Right cardiac atrium (tissue), 5 donors: ENCODE measurements at places on chromosomes 16 and 17. TPM values are rescaled to one million over a fixed set of nuclear protein-coding genes. Genes with fewer than 3 reads are reported as not detected.

- DNase-seq = no peak
These were observed 506.8 kb upstream of the SALL1 start for GRCh38 chr16:51657848-51658247.

- DNase-seq = no peak
These were observed 11.2 kb downstream of the CD300LB start for GRCh38 chr17:74520016-74520434.

DNA sequence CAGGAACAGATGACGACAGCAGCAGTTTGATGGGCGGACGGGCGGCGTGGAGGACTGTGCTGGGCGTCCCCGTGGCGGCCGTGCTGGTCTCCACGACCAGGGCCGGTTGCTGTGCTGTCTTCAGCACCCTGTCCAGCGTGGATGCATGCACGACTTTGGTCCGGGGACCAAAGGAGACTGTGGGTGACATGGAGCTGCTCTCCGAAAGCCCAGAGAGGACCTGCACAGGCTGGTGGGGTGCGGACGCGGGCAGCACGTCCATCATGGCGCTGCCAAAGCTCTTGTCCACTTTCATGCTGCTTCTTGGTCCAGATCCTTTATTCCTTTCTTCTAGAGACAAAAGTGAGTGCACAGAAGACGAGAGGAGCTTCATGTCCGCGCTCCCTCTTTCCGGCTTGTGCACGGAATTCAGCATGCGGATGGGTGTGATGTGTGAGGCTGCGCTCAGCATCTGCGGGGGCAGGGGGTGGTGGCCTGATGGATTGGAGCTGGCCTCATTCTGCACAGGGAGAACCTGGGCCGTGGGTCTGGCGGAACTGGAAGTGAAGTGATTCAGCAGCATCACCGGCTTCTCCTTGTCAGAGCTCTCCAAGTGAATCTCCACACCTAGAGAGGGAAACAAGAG is 20.3 kb downstream of the MAP1LC3B start:
- DNase-seq = no peak

GRCh38 chr17:69557339-69557738 is 142.8 kb downstream of the MAP2K6 start:
- no peak for DNase-seq

DNA sequence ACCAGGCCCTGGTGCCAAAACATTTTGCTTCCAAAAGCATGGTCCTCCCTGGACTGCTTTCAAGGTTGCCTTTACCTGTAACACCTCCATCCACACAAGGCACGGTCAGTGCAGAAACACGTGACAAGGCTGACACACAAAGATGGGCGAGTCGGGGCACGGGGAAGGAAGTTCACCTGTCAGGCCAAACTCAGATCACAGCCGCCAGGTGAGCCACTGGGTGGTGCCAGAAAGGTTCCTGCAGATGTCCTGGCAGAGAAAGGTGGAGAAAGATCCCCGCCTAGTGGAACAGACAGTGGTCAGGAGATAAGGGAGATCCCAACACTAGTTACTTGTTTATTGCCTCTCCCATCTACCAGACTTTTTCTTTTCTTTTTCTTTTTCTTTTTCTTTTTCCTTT is 155.3 kb downstream of the AIPL1 start:
- DNase-seq = no peak

DNA sequence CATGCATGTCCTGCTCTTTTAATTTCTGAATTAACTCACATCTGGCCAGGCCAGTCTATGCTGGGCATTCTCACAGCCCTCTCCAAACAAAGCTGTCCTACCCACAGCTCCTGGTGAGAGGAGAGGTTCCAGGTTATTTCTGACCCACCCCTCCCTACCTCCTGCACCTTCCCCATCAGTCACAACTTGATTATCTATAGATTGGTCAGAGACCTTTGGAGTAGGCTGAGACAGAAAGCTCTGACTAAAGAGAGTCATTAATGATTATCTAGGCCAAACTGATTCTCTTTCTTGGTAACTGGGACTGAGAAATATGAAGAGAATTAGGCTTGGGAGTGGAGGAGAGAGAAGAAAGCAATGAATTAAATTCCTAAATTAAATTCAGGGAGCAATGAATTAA is 1.4 kb upstream of the KRT222 start:
- no peak for DNase-seq

- no peak for DNase-seq
These were observed 7.2 kb upstream of the PDK2 start for GRCh38 chr17:50087912-50088405.

DNA sequence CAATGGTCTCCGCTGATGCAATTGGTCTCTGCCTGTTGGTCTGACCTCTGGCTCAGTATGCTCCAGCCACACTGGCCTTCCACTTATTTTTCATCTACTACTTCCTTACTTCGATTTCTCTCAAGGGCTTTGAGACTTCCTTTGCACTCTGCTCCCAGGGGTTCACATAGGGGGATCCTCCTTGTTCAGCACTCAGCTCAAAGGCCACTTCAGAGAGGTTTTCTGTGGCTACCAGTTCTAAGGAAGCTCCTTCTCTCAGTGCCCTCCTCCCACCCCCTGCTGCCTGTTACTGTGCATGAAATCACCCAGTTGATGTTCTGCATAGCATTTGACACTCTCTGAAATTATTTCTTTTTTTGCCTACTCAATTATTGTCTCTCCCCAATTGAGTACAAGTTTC is 476.4 kb downstream of the HS3ST3B1 start:
- no peak for DNase-seq

DNA sequence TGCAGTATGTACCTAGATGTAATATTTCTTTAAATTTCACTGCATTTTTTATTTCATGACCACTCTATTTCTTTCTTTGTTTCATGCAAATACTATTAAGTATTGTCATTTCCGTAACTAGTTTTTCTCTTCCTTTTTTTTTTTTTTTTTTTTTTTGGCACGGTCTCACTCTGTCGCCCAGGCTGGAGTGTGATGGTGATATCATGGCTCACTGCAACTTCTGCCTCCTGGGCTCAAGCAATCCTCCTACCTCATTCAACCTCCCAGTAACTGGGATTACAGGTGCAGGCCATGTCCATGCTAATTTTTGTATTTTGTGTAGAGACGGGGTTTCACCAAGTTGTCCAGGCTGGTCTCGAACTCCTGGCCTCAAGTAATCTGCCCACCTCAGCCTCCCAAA is 70.7 kb downstream of the TMEM114 start:
- no peak for DNase-seq

- DNase-seq = no peak
These were observed 1.2 kb downstream of the LCAT start for GRCh38 chr16:67942510-67943255.

- DNase-seq = no peak
These were observed 19.7 kb downstream of the BAHCC1 start for GRCh38 chr17:81414756-81415516.

DNA sequence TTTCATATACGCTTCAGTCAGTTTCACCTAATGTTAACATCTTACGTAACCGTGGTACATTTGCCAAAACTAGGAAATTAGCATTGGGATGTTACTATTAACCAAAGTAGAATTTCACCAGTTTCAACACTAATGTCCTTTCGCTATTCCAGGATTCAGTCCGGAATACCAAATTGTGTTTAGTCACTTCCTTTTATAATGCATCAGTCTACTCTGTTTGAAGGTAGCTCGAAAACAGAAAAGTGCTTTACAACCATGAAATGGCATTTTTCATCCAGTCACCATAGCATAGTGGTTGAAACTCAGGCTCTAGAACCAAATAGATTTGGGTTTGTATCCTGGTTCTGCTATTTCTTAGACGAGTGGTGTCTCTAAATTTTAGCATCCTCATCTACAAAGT is 29.4 kb downstream of the AP2B1 start:
- no peak for DNase-seq

DNA sequence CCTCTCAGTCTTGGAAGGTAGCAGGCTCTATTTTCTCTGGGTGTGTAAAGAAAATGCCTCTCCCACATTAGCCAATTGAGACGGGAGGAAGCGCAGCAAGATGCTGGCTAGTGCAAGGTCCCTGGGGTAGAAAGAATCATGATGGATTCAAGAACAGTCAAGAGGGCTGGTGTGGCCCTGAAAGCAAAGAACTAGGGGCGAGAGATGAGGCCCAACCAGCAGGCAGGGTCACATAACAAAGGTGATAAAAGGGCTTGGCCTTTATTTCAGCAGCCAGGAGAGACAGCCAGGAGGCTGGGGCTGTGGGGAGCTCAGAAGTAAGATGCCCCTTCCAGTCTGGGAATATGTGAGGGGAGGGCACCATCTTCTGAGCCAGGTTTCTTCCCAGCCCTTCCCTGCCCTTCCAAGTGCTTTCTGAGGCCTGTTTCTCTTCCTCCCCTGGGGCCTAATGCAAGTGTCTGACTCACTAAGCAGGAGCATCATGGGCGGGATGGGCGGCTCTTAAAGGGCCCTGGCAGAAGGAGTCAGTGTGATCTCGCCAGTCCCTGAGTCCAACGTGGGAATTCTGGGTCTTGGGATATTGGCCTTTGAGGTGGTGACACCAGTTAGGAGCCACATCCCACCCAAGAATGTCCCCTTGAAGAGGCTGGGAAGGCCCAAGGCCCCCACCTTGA is 3.9 kb upstream of the NLRC5 start:
- DNase-seq = peak; percentile 82

GRCh38 chr17:43576563-43577229 is 30.6 kb upstream of the ETV4 start:
- DNase-seq = peak; percentile 85

GRCh38 chr17:44931376-44931775 is 16.1 kb upstream of the GFAP start:
- DNase-seq = no peak

DNA sequence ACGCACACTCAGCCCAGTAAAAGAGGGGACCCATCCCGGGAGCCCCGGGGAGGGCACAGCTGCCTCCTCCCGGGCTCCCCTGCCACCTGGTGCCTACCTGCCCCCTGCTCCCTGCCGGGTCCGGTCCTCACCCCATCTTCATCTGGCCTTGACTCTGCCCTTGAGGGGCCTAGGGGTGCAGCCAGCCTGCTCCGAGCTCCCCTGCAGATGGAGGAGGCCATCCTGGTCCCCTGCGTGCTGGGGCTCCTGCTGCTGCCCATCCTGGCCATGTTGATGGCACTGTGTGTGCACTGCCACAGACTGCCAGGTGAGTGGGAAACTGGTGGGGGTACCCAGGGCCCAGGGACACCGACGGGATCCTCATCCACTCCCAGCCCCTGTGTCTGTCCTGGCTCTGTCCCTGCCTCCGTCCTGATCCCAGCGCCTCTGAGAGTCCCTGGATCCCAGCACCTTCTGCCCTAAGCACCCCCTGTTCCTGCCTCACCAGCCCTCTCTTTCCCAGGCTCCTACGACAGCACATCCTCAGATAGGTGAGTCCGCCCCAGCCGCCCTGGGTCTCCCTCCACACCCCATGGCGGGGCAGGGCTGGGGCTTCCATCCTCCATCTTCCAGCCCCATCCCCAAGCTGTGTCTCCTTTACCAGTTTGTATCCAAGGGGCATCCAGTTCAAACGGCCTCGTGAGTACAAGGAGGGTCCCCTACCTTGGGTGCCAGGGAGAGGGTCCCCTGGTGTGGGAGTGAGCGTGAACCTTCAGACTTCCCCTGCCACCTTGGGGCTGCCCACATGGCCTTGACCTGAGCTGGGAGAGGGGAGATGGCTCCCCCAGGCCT is 574 bp downstream of the LAT start:
- no peak for DNase-seq

GRCh38 chr16:59899940-59900339 is 1165.8 kb upstream of the GOT2 start:
- no peak for DNase-seq

GRCh38 chr17:69717214-69717613 is 302.7 kb downstream of the MAP2K6 start:
- no peak for DNase-seq

DNA sequence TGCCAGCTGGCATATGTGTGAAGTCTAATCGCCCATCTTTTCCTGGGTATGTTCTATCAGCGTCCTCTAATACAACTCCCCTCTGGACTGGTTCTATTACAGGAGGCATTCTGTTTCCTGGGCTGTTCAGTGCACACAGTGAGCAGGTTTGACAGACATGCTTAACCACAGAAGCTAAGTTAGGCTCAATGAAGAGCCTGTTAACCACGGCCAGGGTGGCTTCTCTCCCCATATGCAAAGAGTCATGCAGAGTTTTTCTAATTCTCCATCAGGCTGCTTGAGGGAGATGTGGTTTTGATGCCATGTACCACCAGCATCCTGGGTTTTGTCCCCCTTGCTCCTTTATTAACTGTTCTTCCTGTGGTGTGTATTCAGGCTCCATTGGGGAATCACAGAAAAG is 57.2 kb upstream of the ALOX12 start:
- DNase-seq = no peak

DNA sequence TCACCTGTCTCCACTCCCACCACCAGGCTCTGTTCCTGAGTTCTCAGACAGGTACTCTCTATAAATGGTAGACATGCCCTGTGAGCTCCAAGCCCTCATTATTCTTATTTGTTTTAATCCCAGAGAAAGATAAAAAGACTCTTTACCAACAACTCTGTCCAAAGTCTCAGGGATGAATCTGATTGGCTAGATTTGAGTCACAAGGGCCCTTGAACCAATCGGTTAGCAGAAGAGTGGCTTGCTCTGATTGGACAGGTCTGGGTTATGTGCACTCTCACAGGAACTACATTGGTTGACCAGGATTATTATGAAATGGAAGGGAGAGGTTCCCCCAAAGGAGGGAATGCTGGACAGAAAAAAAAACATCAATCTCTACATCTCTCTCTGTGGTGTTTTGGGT is 7.5 kb downstream of the COTL1 start:
- no peak for DNase-seq

GRCh38 chr17:67466251-67466796 is 89.2 kb downstream of the PITPNC1 start:
- DNase-seq = no peak

GRCh38 chr16:86209202-86209601 is 301.1 kb upstream of the FOXF1 start:
- no peak for DNase-seq

LRRC37A3 gene
- polyA plus RNA-seq = 2.0 TPM

TMEM106A gene
- polyA plus RNA-seq = 2.8 TPM

CDYL2 gene
- polyA plus RNA-seq = 0.77 TPM

HOXB9 gene
- 0.02 TPM for polyA plus RNA-seq

RUSF1 gene
- polyA plus RNA-seq = 38.9 TPM

PPP1R1B gene
- 4.4 TPM for polyA plus RNA-seq

GGT6 gene
- polyA plus RNA-seq = not detected
